ENCODE measurements at places on chromosomes 3 and 15.

DNA sequence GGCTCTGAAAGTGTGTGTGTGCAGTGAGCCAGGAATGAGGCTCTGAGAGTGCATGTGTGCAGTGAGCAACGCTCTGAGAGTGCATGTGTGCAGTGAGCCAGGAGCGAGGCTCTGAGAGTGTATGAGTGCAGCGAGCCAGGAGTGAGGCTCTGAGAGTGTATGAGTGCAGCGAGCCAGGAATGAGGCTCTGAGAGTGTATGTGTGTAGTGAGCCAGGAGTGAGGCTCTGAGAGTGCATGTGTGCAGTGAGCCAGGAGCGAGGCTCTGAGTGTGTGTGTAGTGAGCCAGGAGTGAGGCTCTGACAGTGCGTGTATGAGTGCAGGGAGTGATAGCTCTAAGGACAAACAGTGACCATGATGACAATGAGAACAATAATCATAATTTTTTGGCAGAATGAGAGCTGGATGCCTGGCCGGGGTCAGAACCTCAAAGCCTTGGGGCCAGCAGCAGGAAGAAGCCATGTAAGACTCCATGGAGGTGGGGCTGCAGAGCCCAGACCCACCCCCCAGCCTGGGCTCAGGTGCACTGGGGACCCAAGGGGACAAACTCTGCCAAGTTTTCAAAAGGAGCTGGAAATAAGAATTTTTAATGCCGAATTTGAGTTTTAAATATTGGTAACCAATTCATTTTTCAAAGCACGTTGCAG is 85.7 kb upstream of the PRR20G start:
- no peak for DNase-seq

DNA sequence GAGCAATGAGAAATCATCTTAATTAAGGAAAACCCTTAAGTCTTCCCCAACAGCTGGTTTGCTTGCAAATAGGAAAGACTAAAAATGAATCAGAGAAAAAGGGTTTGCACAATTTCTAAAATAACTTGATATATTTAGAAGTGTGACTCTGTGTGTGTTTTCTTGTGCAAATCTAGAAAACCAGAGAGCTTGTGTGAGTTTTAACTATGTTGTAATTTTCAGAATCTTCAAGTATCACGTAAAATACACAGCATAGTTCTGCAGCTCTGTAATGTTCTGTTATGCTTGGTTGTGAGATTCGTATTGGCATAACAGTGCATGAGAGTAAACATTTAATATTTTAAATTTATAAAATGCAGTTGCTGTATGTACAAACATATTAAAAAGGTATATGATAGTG is 74.7 kb upstream of the GAP43 start:
- no peak for DNase-seq

DNA sequence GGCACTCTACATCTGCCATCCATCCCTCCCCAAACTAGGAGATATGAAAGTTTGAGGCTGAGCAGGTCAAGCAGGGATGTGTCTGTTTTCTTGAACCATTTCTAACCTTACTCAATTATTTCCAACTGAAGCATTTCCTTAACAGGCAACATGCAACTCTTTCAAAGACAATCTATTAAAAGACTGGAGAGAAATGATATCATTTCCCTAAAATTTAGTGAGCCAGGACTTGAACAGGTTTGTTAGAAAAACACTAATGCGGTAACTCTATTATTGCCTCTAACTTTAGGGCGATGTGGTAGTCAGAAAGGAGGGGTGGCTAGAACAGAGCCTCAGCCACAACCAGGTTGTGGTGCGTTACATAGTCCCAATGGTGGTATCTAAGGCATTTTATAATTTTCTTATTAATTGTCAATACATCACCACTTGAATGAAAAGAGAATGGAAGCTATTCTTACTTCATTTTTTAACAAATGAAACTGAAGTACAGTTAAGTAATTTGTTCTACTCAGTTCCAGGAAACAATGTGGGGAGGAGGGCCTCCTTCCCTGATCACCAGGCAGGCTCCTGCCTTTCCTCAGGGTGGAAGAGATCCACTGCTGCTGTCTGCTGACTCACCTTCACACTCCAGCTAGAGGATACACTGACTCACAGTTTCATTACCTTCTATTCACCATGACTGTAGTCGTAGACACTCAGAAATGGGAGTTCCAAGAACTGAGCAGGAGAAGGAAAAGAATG is 22.8 kb downstream of the MYO1E start:
- peak; percentile 84 for DNase-seq

GRCh38 chr3:159643406-159643805 is 345.2 kb upstream of the IL12A start:
- no peak for DNase-seq

DNA sequence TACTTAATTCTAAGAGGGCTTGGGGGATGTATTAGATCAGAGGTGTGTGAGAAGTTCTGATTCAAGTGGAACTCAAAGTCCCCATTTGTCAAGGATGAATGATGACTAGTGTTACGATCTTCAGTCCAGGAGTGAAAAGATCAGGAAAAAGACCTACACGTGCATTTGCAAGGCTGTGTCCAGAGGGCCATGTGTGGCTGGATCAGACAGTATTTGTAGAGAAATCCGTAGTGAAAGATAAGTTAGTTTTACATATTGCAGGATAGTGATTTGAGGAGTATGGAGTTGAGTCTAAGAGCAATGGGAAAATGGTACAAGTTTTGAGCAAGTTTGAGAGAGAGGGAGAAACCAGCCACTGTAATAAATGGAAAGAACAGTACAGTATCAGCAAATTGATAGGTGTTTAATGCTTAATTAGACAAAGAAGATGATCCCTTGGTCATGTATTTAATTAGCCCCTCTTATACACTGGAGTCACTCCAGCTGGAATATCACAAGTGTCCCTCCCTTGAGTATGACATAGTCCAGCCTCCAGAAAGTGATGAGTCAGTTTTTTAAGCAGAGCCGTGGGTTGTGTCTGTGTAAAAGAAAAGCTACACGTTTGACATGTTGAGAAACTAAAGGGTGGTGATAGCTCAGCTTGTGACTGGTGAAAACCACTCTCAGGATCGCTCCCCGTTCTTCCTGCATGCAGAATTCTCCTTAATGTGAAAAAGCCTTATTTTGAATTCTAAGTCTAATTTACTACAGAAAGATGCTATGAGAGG is 348.8 kb downstream of the ROBO1 start:
- DNase-seq = no peak

DNA sequence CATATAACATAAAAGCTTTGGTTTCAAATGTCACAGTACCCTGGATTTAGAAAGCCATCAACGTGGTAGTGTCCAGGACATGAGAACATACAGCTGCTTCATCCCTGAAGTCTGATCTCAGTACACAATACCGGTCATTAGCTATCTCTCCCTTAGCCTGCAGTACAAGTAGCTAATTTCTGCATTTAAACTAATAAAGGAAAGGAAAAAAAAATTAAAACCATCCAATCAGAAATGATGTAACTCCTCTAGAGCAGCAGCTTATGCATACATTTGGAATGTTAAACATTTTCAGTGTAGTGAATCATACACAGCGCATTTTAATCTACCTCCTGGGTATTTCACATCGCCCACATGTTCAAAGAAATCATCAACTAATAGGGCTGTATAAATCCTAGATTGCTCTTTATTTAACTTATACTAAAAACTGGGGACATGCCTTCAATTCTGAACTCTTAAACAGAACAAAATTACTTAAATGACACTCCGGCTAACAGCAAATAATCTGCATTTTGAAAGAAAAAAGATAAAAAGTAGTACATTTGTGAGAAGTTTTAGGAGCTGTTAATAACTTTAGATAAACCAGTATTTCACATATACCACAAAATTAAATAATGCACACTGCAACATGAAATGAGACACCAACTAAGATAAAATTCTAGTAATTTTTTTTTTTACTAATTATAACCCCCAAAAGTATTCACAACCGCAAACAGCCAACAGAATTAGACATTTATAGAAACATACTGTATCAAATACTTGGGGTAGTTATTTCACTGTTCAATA is 3.7 kb downstream of the IGF2BP2 start:
- DNase-seq = peak; percentile 82

GRCh38 chr3:50210510-50211367 is 5.7 kb downstream of the SLC38A3 start:
- no peak for DNase-seq

- DNase-seq = no peak
Observed at GRCh38 chr15:38610748-38611147, 46.1 kb upstream of the RASGRP1 start.

DNA sequence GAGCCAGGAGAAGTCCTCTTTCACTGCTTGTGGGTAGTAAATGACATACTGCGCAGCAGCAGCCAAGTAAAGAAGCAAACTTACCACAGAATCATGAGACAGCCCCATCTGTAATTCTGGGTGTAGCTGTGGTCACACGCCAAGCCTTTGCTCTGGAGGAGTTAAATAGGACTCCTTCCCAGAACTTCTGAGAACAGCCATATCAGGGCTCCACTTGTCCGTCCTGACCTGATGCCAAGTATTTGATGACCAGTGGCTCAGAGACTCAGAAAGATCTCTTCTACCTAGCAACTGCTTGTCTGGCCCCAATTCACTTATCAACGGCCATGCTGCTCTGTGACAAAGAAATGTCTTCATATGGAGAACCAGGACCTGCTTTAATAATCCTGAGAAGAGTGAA is 20.6 kb upstream of the GOLIM4 start:
- DNase-seq = no peak

DNA sequence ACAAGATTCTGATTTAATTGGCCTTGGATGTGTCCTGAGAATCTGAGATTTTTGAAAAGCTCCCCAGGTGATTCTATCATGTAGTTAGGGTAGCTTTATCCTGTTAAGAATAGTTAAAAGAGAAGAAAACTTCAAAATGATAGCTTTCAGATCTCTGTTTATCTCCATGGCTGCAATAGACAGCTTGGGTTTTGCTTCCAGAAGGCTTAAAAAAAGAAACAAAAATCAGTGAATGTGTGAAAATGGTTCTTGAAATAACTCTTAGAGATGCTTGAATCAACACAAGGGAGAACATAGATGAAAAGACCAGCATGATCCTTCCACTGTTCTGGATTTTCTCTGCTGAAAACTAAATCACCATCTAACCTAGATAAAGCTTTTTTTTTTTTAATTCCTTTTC is 60.8 kb upstream of the TMC3 start:
- DNase-seq = no peak

DNA sequence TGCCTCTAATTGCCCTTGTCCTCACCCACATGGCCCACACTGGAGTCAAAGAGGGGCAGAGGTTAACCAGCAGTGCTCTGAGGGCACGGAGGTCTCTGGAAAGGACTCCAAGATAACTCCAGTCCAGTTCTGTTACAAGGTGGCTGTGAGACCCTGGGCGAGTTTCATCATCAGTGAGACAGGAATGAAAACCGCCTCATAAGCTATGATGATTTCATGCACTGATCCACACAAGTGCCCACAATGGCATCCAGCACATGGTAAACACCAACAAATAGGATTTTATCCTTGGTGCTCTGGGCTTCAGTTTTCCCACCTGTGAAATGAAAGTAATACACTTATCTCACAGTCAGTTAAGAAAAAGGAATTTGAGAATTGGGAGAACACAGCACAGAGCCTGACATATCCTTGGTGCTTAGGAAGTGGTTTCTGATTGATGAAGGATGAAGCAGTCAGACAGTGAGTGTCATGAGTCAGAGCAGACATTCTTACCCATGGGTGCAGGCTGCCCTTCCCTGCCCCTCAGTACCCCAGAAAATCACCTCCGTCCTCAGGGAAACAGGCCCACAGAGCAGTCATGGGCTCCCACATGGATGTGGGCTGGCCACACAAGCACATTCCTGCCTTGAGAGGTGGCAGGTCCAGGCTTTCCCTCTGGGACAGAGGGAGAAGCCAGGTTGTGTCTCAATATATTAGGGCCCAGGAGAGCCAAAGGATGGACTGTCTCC is 48.4 kb downstream of the DAPK2 start:
- no peak for DNase-seq

- no peak for DNase-seq
Observed at GRCh38 chr3:194856296-194856695, 170.6 kb downstream of the FAM43A start.

DNA sequence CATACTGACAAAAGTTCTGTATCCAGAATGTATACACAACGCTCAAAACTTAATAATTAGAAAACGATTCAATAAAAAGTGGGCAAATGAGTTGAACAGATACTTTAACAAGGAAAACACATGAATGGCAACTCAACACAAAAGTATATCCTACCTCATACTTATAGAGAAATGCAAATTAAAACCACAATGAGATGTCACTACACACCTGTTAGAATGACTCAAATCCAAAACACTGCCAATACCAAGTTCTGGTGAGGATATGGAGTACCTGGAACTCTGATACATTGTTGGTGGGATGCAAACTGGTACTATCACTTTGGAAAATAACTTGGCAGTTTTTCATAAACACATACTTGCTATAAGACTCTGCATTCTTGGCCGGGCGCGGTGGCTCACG is 42.1 kb downstream of the PRTG start:
- DNase-seq = no peak

DNA sequence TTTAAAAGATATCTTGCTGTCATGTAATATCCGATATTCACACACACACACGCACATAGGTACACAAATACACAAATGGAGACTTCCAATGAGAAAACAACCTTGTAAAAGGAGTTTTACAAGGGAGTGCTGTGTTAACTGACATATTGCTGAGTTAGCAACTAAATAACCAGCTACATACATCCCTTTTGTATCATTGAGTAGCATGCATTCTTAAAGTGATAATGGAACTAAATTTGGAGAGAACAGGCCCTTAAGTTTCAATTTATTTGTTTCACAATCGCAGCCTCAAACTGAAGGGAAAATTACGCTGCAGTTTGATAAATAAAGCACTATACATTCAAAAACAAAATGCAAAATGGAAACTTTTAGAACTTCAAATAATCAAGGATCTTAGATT is 1046.0 kb upstream of the NR2F2 start:
- DNase-seq = no peak

- no peak for DNase-seq
Observed at GRCh38 chr3:72517336-72517735, 330.9 kb downstream of the SHQ1 start.
